ENCODE measurements at places on chromosomes 6 and 20.

GRCh38 chr20:35319192-35319870 is 27.1 kb upstream of the FAM83C start:
- DNase-seq, result peak; percentile 67

GRCh38 chr20:1663917-1664316 is 6.3 kb upstream of the SIRPG start:
- no peak for DNase-seq

DNA sequence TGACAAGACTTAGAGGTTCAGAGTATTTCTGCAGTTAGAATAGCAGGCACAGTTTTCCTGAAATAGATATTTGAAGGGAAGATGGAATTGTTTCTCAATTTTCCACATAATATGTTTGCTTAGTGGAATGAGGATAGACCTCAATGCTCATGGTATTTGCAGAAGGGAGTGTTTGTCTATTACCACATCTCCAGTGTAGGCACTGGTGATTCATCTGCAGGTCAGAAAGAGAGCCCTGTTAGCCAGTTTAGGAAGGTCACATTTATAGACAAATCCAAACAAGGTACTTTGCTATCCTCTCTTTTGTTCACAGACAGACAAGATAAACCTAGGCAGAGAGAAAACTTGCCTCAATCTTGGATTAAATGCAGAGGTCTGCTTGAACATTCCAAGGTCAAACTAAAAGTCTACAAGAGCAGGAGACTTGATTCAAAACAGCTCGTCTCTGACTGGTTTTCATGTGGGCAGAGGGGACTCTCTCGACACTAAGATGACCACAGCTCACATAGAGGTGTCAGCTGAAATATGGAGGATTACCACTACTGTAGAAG is 22.8 kb downstream of the ISM1 start:
- DNase-seq, result no peak

DNA sequence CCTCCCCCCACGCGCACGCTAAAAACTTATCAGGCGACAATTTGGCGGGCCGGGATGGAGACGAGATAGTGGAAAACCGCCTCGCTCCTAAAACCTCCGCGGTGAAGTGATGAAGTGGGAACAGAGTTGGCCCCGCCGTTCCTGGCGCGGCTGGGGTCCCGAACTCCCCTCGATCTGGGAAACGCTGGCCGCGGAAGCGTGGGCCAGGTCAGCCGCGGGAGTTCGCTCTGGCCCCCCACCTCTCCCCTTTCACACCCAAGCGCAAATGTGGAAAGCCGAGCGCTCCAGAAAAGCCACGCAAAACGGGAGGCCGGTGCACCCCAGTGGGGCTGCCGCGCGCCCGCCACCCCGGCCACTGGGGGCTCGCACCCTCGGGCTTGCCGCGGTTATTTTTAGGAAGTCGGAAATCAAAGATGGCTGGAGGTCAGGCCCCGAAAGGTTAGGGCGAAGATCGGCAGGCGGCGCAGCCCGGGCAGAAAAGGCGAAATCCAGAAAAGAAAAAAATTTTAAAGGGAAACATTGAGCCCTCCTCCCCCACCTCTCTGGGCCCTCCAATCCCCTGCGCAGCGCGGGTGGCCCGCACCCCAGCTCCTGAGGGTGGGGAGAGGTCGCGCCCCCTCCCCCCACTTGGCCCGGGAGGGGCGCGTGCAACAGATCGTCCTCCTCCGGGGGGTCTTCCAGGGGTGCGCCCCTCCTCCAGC is 1.0 kb downstream of the SALL4 start:
- peak; percentile 39 for DNase-seq

DNA sequence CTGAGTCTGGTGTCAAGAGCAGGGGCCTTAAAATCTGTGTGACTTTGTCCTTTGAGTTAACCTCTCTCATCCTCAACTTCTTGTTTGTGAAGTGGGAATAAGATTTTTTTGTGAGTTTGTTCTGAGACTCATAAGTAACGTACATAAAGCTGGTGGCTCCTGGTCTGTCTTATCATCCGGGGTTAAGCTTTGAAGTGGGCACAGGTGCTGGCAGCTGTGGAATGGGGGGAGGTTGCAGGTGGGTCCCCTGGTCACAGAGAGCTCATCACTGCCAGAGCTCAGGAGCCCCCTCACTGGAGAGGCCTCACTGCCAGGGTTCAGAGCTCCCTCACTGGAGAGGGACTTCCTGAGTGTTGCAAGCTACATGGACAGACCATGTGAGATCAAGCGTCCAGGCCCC is 174.1 kb downstream of the NRN1 start:
- no peak for DNase-seq

DNA sequence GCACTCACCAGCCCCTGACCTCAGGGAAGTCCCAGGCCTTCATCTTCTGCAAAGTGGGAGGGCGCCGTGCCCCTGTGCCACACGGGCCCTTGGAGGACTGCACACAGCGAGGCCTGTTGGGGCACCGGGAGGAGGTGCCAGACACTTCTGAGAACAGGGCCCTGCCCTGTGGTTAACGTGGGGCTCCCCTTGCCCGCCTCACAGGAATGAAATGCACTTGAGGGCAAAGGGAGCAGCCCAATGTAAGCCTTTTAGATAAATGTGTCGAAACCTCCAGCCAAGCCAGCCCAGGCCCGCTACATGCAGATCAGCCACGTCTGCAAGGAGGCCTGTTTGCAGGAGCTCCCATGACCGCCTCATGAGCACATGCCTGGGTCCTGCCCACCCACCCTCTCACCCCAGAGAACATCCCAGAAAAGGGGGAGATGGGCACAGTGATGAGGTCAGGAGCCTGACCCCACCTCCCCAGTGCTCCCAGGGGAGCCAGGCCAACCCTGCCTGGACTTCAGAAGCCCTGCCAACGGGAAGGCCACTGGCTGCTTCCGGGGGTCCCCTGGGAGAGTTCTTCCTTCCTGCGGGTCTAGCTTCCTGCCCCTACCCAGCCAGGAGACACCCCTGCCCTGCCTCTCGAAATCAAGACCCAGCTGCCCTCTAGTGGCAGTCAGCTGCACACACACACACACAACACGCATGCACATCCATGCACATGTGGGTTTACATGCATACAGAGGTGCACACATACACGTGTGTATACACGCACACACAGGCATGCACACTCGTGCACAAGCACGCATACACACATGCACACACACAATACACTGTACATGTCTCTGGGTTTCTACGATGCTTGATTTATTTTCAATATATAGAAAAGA is 178.7 kb downstream of the TAF4 start:
- peak; percentile 42 for DNase-seq

DNA sequence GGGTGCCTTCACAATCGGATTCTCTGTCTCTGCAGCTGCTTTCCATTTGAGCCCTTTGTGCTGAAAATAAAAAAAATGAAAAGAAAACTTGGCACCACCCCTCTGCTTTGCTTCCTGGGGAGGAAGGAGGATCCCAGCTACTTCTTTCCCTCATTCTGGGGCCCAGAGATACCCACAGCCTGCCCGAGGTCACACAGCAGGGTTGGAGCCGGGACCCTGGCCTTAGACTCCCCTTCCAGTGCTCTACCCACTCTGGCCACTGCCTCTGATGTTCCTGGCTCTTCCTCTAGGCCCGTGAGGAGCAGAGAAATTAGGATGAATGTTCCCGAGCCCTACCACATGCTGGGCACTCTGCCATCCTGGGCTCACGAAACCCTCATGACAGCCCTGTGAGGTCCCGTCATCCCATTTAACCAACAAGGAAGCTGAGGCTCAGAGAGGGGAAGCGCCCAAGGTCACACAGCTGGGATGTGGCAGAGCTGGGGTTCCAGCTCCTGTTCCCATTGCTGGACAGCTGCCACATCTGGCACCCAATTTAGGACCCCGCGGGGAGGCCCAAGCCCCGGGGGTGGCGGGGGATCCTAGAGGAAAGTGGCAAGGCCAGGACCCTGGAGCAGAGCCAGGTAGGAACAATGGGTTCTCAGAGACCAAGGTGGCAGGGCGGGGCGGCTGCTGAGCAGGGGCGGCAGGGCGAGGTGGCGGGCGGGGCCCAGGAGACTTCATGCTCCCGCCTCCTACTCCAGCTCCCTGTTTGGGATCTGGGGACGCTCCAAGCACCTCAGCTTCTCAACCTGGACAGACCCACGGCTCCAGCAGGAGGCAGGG is 76.6 kb downstream of the CEBPB start:
- no peak for DNase-seq

DNA sequence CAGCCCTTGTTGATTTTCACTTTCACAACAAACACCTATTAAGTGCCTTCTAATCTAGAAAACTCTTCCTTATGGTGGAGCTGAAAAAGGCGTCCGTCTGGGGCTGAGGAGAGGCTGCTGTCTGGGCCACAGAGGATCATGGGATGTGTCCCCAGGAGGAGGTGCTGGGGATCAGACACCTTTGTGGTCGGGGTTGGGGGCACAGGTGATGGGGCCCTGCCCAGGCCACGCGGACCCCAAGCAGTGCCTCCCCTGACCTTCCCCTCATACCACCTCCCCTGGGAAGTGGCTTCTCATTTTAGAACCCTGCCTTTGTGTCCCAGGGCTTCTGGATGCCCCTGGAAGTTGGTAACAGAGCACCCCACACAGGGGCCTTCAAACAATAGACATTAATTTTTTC is 41.1 kb downstream of the SUN5 start:
- DNase-seq, result no peak

GRCh38 chr20:50130995-50131394 is 18.0 kb upstream of the UBE2V1 start:
- no peak for DNase-seq

DNA sequence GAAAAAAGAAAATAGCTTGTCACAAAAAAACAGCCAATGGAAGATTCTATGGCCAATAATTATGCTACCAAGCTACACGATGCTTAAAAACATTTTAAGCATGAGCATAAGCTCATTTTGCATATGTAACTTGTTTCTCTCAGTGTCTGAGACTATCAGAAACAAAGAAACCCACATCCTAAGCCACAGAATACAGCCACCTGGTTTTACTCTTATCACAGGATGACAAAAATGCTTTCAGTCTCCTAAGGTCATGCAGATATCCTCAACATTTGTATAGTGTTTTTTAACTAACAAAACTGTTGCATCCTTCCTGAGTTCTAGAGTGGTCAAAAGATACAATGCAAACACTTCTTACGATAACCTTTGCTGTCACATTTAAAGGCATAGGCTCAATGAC is 172.1 kb upstream of the RUNX2 start:
- DNase-seq, result no peak

GRCh38 chr6:45626087-45626891 is 248.6 kb upstream of the SUPT3H start:
- peak; percentile 60 for DNase-seq

- no peak for DNase-seq
Measured at GRCh38 chr6:18672852-18673251, 285.7 kb downstream of the RNF144B start.

DNA sequence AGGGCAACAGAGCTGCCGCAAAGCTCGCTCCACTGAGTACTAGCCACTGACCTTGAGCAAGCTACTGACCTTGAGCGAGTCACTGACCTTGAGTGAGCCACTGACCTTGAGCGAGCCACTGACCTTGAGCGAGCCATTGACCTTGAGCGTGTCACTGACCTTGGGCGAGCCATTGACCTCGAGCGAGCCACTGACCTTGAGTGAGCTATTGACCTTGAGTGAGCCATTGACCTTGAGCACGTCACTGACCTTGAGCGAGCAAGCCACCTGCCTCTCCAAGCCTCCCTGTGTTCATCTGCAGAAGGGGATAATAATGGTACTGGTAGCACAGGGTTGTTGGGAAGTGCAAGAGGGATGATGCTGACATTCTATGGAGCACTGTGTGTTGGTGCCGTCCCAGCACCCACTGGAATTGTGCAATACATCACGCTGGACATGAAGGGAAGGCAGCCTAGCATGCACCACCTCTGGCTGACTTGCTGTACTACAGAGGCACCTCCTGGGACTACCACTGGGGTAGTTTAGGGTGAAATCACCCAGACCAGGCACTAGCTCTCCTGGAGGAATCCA is 60.2 kb downstream of the CTCFL start:
- no peak for DNase-seq

GRCh38 chr20:45020236-45020886 is 54.0 kb downstream of the STK4 start:
- peak; percentile 50 for DNase-seq

- peak; percentile 48 for DNase-seq
Measured at GRCh38 chr6:69865126-69865525, 1.2 kb upstream of the COL19A1 start.

- DNase-seq, result no peak
Measured at GRCh38 chr6:85431271-85431670, 18.6 kb upstream of the NT5E start.

DNA sequence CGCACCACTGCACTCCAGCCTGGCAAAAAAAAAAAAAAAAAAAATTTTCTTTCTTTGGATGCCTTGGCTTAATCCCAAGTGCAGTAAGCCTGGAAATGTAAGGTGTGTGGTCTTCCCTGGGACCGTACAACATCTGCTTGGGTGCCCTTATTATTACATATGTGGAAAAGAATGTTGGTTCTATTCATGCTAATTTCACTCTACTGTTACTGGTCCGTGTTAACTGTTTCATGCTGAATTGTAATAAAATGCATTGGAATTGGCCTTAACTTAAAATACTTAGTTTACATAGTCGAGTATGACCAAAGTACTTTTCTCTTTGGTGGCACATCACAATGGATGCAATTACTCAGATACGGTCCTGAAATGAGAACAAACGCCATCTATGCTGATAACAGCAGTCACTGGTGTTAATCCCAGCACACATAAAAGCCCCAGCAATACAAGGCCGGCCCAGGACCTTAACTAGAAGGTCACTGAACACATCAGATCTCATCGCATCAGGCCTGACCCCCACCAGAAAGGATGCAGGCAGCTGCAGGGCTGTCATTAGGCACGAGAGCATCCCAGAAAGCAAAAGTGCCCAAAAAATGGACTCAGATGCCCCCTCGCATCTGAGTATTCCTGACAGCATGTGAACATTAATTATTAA is 1.2 kb downstream of the SERPINB6 start:
- peak; percentile 38 for DNase-seq

GRCh38 chr20:59603781-59604541 is at the start of gene PHACTR3:
TSS of gene PHACTR3 (plus strand) at chr20:59604540. CDS start at chr20:59605015, 475 bp downstream.
- no peak for DNase-seq

- no peak for DNase-seq
Measured at GRCh38 chr20:42734660-42735368, 454.9 kb downstream of the PTPRT start.

DNA sequence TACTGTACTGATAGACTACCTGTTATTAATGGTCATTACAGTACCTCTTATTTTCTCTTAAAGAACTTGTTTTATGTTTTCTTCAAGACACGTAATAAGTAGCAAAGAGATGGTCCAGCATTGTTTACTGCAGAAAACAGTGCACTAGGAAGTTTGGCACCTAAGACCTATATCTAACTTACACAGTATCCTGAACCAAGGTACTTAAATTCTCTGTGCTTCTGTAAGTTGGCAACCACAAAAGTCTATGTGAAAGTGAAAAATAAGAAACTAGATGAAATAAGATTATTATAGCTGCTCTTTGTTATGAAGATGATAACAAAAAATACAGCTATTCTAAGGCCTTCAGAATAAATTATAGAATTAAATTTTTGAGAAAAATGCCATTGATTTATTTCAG is 411.7 kb upstream of the SOX4 start:
- no peak for DNase-seq

- peak; percentile 56 for DNase-seq
Measured at GRCh38 chr6:13573669-13574110, 711 bp upstream of the SIRT5 start.

DNA sequence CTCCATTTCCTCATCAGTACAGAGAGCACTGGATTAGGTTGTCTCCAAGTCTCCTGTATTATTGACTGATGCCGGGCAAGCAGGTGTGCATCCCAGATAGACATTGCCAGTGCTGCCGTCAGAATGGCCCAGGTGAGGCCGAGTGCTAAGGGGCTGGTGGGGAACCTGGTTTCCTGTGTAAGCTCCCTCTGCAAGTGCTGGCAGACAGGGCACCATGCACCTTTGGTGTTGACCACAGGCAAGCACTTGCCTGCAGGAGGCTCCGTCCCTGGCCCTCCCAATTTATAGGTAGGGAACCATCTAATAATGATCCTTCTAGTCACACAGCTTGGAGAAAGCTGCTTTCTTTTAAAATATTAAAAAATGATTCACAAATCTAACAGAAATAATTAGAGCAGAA is 747 bp downstream of the GABRR1 start:
- no peak for DNase-seq
